Foreskin keratinocyte (primary cell): ENCODE measurements at places on chromosomes 1 and 21.
A peak's percentile ranks its signal among the peaks of the same experiment; 100 is the strongest.

DNA sequence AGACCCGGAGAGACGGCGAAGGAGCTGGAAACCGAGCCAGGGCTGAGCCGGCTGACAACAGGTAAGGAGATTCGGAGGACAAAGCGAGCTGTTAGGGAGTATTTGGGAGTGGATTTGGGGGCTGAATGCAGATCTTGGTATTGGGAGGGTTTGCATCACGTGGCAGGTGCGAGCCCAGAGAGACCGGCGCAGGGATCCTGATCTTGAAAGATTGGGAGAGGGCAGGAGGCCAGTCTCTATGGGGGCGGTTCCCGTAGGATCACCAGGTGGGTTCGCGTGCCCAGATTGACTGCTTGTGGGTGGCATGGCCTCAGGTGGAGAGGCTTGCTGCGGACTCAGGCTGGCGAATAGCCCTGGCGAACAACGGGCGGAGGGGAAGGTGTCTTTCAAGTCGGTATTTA is 204 bp downstream of the CIART start:
- DNase-seq: no peak

GRCh38 chr1:79617777-79618176 is 611.2 kb upstream of the ADGRL4 start:
- no peak for DNase-seq

GRCh38 chr21:38857152-38857825 is 51.6 kb downstream of the ETS2 start:
- no peak for DNase-seq

GRCh38 chr21:41612674-41613532 is 104.9 kb upstream of the TMPRSS2 start:
- DNase-seq: peak; percentile 94

- DNase-seq: no peak
These were observed 10.7 kb upstream of the ELF3 start for GRCh38 chr1:201999625-202000238.

DNA sequence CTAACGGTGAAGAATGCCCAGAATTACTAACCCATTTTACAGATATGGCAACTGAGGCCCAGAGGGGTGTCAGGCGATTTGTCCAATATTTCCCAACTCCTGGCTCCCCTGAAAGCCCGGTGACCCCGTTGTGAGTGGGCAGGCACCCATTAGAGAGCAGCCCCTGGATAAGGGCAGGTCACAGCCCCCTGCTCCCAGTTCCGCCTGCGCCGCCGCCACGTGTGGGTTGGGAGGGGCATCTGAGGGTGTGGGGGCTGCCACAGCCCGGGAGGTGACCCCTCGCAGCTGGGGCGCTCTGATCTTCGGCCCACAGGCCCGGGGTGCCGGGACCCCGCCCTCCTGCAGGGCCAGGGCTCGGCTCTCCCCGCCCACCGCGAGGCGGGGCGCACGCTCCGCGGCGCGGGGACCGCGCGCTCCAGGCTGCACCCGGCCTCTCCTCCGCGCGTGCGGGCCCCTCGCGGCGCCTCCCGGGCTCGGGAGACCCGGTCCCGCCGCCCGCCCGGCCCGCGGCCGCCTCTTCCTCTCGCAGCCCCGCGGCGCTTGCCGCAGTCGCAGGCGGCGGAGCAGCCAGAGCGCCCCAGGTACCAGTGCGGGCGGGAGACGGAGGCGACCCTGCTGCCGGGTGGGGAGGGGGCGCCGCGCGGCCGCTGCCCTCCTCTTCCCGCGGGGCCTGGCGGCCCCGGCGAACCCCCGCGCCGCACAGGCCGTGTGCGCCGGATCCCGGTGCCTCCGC is at the start of gene HTR6:
Gene HTR6 (plus strand): TSS at position 423 of the 733 bp plus-strand sequence. CDS start 879 bp downstream, outside the sequence.
- no peak for DNase-seq

- DNase-seq: no peak
These were observed 83.9 kb downstream of the FASLG start for GRCh38 chr1:172742599-172743500.

DNA sequence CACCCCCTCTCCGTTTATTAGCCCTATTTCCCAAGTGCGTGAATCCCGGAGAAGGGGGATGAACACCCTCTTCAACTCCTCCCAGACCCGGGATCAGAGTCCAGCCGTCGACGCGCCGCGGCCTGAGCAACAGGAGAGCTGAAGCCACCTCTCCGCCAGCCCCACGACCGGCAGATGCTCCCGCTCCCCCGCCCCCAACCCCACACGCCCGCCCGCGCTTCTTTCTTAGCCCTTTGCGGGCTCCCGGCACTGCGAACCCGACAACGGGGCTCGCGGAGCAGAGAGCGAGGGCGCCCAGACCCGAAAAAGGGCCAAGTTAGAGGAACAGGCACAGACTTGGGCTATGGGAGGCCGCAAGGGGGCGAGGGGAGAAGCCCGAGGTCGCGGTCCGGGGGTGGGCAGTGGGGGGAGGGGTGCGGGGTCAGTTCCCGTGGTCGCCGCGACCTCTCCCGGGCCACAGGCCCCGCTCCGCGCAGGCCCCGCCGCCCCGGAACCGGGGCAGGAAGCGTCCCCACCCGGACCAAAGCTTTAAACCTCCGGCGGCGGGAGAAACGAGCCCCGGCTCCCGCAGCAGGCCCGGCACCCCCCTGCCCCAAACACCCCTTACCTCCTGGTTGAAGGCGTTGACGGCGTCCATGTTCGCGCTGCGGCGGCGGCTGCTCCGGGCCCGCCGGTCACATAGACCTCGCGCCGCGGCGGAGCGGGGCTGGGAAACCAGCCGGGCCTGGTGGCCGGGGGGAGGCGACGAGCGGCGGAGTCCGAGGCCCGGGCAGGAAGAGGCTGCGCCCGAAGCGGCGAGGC is 662 bp downstream of the SCAF4 start:
- no peak for DNase-seq

DNA sequence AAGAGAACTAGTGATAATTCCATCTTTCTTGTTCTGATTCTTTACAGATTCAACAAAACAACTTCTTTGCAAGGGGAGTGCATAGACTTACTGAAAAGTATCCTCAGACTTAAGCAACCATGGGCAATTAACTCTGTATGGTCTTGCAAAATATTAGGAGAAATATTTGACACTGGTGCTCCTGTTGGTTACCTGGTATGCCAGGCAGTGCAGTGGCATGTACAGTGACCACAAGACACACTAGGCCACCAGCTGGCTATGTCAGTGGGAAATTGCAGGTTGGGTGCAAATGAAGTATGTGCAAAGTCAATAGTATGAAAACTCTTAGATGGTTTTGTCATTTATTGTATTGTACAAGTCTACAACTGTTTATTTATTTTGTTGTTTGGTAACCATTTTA is 34.5 kb downstream of the EPS15 start:
- DNase-seq: peak; percentile 7

GRCh38 chr21:37593015-37593414 is 226.4 kb downstream of the DYRK1A start:
- no peak for DNase-seq

DNA sequence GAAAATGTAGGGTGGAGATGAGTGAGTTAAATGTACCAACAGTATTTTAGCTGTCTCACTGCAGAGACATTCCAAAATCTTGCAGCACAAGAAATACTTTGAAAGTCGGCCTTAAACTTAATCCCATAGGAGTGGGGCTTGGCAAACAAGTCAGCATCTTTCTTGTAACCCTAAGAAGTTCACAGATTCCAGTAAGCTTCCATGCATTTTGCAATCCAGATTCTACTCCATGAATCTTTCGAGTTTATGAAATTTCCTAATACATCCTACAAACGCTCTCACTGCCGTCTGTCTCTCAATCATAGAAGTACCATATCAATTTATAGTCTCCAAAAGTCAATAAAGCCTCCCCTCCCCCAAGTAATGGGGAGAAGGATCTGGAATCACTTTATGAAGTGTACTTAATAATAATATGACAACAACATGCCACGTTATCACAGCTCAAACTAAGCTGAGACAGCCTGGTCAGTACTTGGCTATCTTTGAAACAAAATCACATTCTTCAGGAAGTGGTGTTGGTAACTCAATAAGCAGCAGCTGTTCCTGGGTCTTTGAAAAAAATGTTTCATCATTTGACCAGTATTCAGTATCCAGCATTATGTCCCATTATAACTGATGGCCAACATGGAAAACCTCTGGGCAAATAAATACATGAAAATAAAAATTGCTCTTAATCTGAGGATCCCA is 317.4 kb upstream of the RUNX1 start:
- DNase-seq: no peak

DNA sequence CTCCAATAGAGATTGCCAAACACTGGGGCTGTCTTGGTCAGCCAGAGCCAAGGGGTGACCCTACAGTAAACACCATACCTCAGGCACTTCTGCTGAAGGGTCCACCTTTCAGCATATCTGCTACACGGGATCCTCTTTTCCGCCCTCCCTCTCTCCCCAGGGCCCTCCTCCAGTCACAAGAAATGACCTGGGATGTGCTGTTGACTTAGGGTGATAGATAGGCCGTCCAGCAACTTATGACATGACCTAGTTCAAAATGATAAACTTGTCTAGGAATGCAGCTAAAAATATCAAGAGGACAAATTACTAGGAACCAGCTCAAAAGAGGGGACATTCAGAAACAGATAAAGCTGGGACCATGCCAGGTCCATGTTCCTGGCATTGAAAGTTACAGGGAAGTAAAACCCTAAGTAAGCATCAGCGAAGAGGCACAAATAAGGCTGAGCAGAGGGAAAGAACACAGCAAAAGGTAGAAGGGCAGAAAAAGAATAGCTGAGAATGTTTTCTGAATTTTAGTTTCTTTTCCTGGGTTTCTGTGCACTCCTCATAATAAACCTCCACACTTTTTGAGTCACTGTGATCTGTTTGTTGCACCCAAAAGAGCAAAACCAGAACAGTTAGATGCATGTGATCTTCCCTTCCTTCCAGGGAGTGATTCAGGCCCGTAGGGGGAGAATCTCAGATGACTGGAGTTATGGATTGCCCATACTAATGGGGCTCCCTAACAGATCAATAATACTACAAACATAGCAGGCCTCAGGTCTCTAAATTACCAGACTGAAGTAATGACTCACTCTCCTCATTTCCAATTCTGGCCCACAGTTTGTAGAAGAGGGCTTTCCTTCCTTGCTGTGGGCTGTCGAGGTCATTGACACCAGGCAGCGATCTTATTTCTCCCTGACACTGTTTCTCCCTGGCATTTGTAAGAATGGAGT is 48.9 kb upstream of the F3 start:
- no peak for DNase-seq

DNA sequence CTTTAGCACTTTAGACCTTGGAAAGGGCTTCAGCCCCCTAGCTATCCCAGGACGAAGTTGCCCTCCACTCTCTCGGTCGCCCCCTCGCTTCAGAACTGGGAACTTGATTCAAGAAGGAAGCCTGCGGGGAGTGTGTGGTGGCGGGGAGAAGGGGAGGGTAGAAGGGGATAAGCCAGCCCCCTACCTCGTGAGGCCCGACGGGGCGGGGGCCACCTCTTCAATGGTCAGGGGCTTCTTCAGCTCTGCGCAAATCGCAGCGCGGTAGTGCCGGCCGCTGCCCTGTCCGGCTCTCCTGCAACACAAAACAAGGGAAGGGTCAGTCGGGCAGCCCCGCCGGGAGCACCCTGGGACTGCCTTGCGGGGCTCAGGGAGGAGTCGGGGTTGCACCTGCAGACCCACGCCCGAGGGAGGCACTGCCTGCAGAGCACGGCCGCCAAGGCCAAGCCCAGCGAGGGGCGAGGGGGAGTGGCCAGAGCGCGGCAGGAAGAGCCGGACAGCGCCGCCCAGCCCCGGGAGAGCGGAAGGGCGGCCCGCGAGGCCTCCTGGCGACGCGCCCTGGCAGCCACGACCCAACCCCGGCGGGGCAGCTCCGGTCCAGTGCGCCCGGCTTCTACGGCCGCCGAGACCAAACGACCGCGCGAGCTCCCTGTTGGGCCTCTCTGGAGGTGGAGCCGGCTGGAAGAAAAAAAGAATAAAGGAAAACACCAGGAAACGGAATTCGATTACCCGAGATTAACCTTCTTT is 56.2 kb upstream of the RASAL2 start:
- peak; percentile 26 for DNase-seq

- no peak for DNase-seq
These were observed 48.5 kb downstream of the BACE2 start for GRCh38 chr21:41216486-41216885.

DNA sequence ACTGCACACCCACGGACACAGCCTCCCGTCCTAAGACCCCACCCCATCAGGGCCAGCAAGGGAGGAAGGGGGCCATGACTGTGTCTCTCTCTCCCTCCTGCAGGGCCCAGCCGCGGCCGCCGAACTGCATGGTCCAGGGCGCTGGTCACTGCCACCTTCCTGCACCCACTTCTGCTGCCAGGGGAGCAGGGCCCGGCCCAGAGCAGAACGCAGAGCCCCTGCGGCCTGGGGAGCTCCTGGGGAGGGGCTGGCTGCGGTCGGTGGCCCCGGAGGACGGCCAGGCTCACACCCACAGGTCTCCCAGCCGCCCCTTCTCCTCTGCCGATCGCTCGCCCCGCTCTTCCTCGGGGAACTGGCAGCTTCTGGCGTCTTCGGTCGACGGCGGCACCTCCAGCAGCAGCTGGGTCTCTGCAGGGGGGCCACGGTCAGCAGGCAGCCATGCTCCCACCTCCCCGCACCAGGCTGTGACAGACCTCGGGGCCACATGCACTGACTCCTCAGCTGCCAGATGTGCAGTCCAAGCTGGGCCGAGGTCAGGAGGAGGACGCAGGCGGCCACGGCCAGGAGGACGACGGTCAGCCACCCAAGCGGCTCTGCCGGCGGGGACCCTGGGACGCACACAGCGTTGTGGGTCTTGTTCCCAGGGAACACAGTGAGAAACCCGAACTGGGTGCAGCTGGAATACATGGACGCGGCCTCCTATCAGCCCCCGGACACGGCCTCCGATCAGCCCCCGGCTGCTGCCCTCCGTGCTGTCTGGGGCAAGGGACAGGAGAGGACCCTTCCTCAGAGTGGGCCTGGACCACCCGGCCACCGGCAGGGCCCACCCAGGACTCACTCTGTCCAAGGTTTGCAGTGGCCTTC is 2.6 kb downstream of the TNFRSF18 start:
- no peak for DNase-seq

GRCh38 chr1:248818505-248819374 is 7.0 kb downstream of the SH3BP5L start:
- no peak for DNase-seq

DNA sequence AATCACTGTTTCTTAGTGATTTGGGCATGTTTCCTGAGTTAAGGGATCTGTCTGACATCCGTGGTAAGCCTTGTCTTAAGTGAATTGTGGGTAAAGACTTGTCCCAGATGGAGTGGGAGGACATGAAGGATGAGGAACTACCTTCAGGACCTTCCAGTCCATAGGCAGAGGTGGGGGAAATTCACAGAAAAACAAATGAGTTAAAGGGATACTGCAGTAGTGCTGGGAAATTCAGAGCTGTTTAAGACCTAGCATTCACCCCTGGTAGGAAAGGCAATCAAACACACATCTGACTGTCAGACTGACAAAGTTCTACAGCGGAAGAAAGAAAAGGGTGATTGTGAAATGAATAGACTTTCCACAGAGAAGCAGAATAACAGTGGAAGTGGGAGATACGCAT is 3.0 kb downstream of the GNAT2 start:
- no peak for DNase-seq

GRCh38 chr1:37438869-37439343 is 35.5 kb upstream of the ZC3H12A start:
- no peak for DNase-seq

DNA sequence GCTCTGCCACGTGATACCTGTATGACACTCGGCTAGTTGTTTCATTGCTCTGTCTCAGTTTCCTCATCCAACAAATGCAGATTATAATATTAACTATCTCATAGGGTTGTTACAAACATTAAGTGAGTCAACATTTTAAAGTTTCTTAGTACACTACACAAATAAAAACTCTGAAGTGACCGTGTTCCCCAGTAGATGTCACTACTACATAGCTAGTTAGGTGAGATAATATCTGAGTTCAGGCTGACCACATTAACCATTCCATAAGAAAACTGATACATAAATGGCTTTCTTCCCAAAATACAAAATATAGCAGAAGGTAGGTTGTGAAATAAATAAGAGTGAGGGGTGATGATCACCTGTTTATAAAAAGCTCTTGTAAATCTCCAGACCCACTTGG is 214.1 kb downstream of the NUF2 start:
- DNase-seq: no peak
